A673 (cell line): ENCODE measurements at places on chromosomes 11 and 22.

DNA sequence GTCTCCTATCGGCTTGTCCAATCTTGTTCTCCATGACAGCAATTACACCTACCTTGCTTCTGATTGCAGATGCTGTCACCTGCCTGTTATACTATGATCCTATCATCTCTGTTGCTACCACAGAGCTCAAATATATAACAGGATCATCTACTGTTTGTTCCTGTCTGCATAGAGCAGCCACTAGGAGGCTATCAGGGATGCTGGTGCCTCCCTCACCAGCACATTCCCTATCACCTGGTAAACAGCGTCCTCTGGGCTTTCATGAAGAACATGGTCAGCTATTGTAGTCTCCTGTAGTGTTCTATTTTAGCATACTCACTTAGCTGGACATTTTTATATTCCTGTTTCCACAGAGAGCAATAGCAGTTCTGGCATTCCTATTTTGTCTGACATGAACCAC is 87.8 kb upstream of the FAT3 start:
- DNase-seq = no peak

DNA sequence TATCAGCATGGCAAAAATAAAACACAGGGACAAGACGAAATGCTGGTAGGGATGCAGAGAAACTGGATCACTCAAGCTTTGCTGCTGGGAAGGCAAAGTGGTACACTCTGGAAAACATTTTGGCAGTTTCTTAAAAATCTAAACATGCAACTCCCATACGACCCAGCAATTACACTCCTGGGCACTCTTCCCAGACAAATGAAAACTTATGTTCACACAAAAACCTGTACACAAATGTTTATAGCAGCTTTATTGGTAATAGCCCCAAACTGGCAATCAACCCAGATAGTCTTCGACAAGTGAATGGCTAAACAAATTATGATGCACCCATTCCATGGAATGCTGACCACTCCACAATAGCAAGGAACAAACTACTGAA is 35.8 kb upstream of the PRR5 start:
- DNase-seq = no peak

DNA sequence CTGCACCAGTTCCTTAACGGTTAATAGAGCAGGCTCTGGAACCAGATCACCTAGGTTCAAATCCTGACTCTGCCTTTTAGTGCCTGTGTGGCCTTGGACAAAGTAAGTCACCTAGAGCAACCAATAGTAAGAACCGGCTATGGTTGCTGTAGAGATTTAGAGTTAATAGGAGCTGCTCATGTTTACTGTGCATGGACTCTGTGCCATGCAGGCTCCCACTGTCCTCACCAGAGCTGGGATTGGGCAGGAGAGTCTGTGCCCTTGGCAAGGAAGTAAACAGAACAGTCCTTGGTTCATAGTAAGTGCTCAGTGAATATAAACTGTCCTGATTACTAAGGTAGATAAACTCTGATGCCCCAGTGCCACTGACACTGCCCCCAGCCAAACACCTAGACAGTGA is 1.4 kb upstream of the TP53I11 start:
- DNase-seq = no peak

DNA sequence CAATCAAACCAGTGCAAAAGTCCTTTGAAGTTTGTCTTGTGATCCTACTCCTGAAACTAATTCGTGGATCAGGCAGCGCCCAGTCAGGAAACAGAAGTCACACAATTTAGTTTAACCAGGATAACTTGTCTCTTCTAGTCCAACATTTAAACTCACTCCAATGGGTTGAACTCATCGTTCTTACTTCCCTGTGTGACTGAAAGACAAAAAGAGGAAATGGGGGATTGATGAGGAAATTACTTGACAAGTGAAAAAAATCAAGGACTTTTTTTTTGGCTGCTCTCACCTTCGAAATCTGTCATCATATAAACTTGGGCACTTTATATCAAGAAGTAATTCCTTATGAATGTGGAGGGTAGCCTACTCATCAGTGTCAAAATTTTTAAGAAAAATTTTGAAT is 78.4 kb downstream of the HSD17B12 start:
- DNase-seq = no peak

GRCh38 chr22:32202539-32203180 is 2.2 kb downstream of the RFPL2 start:
- peak; percentile 48 for DNase-seq

DNA sequence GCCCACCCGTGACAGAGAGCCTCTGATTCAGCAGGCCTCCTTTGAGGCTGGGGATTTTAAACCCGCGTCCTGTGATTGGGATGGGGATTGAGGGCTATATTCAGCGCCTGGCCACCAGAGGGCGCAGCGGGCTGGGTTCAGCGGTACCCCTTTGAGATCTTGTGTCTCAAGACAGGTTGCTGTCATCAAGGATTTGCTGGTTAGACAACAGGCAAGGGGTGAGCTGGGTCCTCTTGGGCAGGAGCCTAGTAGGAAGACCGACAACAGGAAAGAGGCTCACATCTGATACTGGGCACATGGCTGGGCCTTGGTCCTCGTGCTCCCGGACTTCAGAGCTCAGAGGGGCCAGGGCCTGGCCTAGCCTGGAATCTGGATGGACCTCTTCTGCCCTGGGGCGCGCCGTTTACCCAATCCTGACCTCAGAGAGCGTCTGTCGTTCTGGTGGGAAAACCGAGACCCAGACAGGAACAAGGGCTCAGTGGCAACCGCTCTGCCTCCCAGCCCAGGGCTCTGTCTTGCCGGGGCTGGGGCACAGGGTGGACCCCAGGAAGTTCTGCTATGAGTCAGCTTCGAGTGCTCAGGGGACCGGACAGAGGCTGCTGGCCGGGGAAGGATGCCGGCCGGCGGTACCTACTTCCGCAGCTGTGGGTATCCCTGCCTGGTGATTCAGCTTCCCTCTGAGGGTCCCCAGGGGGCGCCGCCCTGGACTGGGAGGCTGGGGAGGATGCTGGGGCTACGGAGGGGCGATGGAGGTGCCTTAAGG is 929 bp upstream of the SLC35E4 start:
- peak; percentile 89 for DNase-seq

DNA sequence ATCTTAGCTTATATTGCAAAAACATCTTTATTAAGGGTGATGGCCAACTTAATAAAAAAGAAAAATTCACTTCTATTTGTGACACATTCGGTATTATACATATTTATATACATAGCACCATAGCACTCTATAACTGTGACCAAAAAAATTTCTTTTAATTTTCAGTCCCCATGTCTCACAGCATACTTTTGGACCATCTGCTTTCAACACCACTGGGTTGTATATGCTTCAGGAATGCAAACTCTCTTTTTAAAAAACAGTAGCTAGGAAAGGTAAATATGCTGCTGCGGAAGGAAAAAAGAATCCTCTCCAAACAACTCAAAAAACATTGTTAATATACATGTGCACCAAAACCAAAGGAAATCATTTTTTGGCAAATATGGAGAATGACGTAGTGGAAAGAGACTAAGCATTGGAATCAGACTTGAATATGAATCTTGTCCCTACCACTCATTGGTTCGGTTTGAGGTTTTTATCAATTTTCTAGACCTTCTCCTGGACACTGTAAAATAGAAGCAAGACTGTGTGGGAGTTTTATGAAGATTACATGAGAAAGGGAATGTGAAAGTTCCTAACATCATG is 227.9 kb downstream of the BLID start:
- DNase-seq = no peak

GRCh38 chr11:18671246-18671645 is 27.3 kb upstream of the TMEM86A start:
- DNase-seq = no peak

GRCh38 chr11:110445437-110445836 is 15.7 kb downstream of the FDX1 start:
- no peak for DNase-seq

DNA sequence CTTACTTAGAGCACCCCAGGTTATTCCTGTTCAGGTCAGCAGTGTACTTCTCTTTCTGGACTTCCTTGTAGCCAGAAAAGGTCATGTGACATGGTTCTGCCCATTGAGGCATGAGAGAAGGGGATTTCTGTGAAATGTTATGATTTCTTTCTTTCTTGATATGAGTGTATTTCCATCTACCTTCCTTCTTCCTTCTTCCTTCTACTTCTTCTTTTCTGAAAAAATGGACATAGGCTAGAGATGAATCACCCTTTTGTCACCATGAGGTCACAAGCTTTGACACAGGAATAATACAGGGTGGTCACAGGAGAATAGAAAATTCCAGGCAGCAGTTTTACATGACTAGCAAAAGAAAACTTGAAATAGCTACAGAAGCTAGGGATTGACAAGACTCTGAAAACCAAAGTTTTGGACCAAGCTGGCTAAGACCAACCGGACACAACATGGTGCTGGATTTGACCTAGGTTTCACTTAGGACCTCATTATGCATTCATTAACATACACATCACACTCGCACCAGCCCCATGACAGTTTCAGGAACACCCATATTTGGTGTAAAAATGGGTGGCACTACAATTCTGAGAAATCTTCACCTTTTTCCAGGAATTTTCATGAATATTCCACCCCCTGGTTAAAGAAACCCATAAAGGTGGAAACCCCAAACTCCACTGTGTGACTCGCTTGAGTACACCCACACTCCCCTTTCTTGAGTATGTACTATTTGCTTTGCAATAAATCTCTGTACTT is 21.2 kb upstream of the MAP6 start:
- no peak for DNase-seq

- DNase-seq = no peak
These were observed 116.4 kb downstream of the TYR start for GRCh38 chr11:89293965-89294679.

- no peak for DNase-seq
These were observed 3.2 kb upstream of the TBX1 start for GRCh38 chr22:19757140-19757984.

GRCh38 chr11:119263352-119263940 is 53.5 kb downstream of the MCAM start:
- no peak for DNase-seq

GRCh38 chr11:35717043-35717442 is 54.5 kb downstream of the TRIM44 start:
- DNase-seq = no peak

GRCh38 chr11:8814923-8815240 is 96.1 kb upstream of the AKIP1 start:
- DNase-seq = no peak

DNA sequence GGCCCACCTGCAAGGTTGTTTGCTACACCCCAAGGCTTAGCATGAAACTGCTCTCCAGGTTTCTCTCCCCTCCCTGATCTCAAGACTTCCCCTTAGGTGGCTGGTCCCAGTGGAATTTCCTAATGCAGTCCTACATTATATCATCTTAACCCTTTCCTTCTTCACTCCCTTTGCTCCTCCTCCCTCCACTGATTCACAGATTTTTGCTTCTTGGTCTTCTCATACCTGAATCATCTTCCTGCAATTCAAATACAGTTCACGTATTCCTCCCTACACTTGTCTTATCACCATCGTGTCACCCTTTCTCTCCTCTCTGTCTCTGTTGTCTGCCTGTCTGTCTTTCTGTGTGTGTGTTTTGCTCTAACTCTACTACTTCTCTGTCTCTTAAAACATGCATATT is 17.0 kb downstream of the MMP10 start:
- DNase-seq = no peak

GRCh38 chr11:75325713-75326438 is 25.6 kb downstream of the ARRB1 start:
- DNase-seq = peak; percentile 88

DNA sequence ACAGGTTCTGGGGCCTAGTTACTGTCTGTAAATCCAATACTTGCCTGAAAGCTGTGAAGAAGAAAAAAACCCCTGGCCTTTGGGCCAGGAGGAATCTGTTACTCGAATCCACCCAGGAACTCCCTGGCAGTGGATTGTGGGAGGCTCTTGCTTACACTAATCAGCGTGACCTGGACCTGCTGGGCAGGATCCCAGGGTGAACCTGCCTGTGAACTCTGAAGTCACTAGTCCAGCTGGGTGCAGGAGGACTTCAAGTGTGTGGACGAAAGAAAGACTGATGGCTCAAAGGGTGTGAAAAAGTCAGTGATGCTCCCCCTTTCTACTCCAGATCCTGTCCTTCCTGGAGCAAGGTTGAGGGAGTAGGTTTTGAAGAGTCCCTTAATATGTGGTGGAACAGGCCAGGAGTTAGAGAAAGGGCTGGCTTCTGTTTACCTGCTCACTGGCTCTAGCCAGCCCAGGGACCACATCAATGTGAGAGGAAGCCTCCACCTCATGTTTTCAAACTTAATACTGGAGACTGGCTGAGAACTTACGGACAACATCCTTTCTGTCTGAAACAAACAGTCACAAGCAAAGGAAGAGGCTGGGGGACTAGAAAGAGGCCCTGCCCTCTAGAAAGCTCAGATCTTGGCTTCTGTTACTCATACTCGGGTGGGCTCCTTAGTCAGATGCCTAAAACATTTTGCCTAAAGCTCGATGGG is 13.5 kb downstream of the PIK3IP1 start:
- DNase-seq = no peak
